ENCODE measurements at places on chromosomes 2 and 18.
A peak's percentile ranks its signal among the peaks of the same experiment; 100 is the strongest.

DNA sequence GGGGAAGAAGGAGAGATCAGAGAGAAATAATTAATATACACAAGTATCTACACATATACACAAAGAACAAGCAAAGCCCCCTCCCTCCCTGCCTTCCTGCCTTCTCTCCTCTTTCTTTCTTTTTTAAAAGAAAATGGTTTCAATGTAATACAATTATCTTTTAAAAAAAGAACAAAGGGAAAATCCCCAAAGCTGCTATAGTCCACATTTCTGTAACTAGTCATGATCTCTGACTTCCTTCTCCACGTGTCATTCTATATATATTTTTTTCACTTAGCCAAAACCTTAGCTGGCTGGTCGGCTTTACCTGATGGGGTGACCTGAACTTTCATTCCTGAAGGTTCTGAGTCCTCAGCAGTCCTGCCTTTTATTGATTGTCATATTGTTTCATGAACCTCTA is 44.3 kb downstream of the MAP3K20 start:
- no peak for DNase-seq

DNA sequence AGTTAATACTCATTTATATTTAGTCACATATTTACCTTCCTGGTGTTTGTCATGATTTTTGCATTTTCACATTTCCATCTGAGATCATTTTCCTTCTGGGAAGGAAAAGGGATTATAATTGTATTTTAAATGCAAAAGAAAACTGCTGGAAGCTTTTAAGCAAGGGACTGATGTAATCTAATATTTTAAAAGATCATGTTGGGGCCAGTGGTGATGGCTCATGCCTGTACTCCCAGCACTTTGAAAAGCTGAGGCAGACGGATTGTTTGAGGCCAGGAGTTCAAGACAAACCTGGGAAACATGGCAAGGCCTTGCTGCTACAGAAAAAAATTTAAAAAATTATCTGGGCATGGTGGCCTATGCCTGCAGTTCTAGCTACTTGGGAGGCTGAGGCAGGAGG is 149.0 kb downstream of the MIB1 start:
- DNase-seq: no peak

DNA sequence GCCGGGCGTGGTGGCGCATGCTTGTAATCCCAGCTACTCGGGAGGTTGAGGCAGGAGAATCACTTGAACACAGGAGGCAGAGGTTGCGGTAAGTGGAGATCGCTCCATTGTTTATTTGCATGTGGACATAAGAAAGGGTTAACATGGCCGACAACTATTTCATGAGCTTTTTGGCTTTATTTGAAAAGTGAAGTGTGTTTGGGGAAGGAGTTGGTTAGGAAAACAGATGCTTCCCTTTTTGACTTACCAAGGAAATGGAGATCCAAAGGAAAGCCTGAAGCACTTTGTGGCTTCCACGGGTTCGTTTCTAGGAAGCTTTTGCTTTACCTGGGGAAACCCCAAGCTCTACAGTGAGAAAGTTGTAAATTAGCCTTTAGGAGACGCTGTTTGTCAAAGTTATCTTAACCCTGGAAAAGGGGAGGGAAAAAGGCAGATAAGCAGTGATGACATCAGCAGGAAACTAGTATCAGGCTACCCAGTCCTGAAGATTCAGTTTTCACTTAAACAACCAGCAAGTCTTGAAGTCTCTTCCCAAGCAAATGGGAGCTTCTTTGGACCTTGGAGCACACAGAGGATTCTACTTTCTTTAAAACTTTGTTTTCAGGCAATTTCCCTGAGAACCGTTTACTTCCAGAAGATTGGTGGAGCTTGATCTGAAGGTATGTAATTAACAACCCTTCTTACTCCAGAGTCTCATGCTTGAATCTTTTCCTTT is at the start of gene CASP10:
CASP10 (plus strand) TSS at position 492 of the 715 bp plus-strand sequence. CDS start 2,637 bp downstream, outside the sequence.
- DNase-seq: peak; percentile 13

GRCh38 chr2:121386102-121386501 is 101.1 kb upstream of the TFCP2L1 start:
- no peak for DNase-seq

- DNase-seq: peak; percentile 51
Measured at GRCh38 chr2:239252801-239253200, 148.0 kb downstream of the HDAC4 start.

- no peak for DNase-seq
Measured at GRCh38 chr18:57134618-57135135, 12.2 kb upstream of the BOD1L2 start.

DNA sequence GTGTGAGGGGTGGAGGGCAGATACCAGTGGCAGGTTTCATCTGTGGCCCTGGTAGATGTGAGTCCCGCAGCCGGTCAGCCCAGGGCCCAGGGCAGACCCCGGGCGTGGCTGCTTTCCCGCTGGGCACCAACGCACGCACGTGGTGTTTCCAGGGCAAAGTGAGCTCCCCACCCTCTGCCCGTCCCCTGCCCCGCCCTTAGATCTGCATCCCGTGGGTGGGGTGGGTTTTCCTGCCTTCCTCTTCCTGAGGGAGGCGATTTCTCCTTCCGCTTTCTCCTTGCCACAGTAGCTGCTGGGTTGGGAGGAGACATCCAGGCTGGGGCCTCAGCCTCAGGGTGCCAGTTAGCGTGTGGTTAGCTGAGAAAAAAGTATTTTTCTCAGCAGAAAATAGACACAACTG is 49.6 kb downstream of the ODC1 start:
- no peak for DNase-seq

DNA sequence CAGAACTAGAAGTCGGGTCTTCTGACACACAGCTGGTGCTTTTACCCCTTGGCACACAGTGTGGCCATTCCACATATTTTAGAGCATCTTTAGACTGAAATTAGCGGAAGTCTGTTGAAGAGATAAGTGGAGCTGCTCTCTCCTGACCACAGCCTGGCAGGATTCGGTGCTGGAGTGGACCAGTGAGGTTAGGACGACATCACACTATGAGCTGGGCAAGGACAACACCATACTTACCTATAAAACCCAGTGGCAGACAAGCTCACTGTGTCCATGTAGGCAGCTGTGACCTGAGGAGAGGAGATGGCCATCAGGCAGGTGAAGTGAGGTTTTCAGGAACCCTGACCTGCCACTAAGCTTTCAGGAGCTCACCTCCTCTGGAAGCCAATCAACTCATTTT is 70.1 kb downstream of the XDH start:
- DNase-seq: no peak

DNA sequence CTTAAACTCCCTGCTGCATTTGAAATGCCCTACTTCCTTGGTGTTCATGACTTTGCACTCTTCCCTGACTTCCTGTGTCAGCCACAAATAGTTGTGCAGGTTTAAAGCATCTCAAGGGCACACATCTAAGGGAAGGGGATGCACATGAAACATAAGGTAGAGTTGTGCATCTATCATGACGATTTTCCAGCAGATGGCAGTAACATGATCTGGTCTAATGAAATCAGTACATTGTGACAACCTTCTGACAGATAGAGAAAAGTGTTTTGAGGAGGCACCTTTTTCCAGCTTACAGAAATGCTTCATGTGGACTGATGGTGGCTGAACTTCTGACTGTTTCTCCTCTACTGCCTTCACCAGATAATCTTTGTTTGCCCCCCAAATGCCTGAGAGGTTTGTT is 238.9 kb downstream of the XIRP2 start:
- DNase-seq: peak; percentile 33

DNA sequence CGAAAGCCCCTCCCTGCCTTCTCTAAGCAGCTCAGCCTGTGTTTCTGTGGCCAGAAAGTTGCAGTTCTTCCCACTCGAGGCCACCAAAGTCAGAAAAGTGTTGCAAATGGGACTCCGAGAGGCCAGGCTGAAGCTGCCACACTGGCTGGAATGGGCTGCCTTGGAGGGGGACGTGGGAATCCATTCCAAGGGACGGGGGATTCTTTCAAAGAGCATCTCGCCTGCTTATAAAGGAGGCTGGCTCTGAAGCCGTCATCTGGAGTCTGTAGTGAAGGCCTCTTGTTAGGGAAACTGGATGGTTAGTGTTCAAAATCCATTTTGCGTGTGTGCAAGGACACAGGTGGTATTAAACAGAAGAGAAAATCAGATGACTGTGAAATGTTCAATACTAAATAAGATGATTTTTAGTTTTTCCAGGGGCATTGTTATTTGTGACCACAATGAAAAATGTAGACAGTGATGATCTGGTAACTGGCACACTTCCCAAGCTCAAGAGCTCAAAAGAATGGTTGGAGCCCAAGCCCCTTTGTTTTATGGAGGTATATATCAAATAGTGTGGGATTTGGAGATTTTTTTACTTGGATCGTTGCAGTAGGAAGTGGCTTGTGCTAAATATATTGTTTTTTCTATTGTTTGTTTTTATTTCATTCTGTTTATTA is 782 bp downstream of the FAM228B start:
- DNase-seq: peak; percentile 46

DNA sequence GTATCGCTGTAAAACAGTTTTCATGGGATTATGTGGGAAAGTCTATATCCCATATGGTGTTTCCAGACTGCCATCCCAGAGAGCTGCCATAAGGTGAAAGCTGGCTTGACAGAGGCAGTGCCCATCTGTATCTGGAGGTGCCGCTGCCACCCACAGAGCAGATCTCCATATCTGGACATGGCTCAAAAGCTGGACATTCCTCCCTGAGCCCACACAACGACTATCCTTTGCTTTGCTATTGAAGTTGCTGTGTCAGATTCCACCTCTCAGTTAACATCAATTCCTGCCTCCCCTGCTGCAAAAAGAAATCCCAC is 55.2 kb downstream of the RND3 start:
- no peak for DNase-seq
